Hypothalamus (tissue), 51 donors: ENCODE measurements at places on chromosomes 7 and 10.
A peak's percentile ranks its signal among the peaks of the same experiment; 100 is the strongest.

GRCh38 chr10:77236700-77237099 lies 400.9 kb downstream of the KCNMA1 start:
- DNase-seq, result no peak

DNA sequence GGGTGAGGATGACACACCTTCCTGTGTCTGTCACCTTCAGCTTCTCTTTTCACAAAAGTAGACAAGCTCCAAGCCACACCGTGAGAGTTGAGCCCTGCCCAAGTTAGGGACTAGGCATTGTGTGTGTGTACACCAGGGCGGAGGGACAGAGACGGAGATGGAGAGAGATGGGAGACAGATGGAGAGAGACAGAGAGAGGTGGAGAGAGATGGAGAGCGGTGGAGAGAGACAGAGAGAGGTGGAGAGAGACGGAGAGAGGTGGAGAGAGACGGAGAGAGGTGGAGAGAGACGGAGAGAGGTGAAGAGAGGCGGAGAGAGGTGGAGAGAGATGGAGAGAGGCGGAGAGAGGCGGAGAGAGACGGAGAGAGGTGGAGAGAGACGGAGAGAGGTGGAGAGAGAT lies 207.0 kb downstream of the DNAJB6 start:
- DNase-seq, result no peak

GRCh38 chr10:119377451-119377957 lies 165.0 kb downstream of the RGS10 start:
- DNase-seq, result no peak

- no peak for DNase-seq
These were observed 310.5 kb downstream of the GPAM start for GRCh38 chr10:111873041-111873440.

DNA sequence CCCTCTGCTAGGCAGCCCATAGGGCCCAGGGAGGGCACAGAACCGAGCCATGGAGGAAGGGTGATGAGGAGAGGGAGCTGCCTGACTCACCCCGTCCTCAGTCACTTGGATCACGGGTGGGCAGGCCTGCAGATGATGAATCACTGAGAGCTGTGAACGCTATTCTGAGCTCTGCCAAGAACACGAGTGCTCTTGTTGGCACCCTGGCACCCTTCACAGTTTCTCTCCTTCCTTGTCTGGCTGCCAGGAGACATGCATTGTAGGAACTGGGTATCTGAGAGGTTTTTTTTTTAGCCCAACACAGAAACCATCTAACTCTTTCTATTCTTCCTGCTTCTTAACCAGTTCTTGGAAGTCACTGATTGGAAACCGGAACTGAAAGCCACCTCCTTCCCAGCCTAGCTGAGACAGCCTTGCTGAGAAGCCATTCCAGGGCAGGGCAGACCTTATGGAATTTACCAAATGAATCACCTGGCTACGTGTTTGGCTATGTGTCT lies 82.1 kb downstream of the SLC37A3 start:
- peak; percentile 59 for DNase-seq

- DNase-seq, result no peak
These were observed 198.3 kb downstream of the PRKG1 start for GRCh38 chr10:51272555-51272954.

DNA sequence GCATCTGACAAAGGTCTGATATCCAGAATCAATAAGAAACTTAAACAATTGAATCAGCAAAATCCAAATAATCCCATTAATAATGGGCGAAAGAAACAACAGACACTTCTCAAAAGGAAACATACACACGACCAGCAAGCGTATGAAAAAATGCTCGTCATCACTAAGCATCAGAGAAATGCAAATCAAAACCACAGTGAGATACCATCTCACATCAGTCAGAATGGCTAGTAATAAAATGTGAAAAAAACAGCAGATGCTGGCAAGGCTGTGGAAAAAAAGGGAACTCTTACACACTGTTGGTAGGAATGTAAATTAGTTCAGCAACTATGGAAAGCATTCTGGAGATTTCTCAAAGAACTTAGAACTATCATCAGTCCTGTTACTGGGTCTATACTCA lies 496.7 kb downstream of the SH2D4B start:
- DNase-seq, result no peak

DNA sequence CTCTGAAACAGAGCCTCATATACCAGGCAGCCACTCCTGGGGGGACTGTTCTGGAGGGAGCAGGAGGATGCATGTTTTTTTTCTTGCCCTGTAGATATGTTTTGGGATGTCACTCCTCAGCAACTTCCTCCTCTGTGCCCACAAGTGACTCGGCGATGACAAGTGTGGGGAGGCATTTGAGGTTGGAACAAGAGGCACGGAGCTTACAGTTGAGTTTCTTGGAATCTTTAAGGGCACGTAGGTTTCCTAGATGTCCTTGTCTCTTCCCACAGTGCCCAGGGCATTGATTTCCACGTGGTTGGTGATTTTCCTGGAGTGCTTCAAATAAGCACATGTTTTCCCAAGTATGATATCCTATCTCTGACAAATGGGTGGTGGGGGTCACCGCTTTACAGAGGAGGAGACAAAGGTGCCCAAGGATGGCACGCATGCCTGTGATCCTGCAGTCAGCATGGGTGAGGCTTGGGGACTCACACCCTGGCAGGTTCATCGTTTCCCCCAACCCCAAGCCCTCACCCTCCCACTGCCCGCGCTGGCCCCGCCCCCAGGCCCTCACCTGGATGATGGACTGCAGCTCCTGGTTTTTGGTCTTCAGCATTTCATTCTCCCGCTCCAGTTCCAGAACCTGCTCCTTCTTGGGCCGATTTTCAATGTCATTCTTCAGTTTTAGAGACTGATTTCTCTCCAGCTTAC lies 95.2 kb upstream of the GNA12 start:
- DNase-seq, result no peak

GRCh38 chr10:26386781-26387180 lies 51.4 kb upstream of the APBB1IP start:
- DNase-seq, result no peak

GRCh38 chr7:101973130-101973529 lies 155.7 kb downstream of the CUX1 start:
- no peak for DNase-seq

- no peak for DNase-seq
These were observed 181.9 kb downstream of the CCDC3 start for GRCh38 chr10:12819656-12820055.

DNA sequence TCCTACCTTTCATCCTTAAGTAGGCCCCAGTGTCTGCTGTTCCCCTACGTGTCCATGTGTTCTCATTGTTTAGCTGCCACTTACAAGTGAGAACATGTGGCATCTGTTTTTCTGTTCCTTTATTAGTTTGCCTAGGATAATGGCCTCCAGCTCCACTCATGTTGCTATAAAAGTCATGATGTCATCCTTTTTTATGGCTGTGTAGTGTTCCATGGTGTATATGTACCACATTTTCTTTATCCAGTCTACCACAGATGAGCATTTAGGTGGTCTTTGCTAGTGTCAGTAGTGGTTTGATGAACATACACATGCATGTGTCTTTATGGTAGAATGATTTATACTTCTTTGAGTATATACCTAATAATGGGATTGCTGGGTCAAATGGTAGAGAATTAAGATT lies 146.2 kb upstream of the SLC26A5 start:
- no peak for DNase-seq

DNA sequence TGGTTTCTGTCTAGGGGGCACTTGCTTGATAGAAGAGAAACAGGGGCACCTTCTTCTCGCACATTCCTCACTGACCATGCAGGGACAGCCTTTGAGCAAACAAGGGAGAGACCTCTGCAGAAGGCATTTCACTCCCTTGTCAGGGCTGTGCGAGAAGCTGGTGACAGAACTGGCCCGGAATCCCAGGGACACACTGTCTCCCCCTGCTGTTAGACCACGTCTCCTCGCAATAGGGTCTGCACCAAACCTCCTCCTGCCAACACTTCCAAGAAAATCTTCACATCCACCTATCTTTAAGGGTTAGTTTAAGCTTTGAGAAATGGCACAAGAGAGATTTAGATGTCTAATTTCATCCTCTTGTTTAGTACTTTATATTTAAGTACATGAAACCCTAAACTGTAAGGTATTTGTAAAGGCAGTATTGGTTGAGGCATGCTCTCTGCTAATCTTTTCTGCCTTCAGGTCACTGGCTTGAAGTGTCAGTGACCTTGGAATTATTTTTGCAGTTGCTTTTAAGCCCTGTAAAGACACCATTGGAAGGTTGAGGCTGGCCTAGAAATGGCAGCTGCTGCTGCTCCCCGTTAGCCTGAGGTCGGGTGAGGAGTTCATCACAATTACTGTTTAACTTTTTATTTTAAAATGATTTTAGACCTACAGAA lies 37.0 kb downstream of the RBM20 start:
- no peak for DNase-seq

- DNase-seq, result no peak
These were observed 3.1 kb upstream of the ANTXRL start for GRCh38 chr10:46283580-46284285.

DNA sequence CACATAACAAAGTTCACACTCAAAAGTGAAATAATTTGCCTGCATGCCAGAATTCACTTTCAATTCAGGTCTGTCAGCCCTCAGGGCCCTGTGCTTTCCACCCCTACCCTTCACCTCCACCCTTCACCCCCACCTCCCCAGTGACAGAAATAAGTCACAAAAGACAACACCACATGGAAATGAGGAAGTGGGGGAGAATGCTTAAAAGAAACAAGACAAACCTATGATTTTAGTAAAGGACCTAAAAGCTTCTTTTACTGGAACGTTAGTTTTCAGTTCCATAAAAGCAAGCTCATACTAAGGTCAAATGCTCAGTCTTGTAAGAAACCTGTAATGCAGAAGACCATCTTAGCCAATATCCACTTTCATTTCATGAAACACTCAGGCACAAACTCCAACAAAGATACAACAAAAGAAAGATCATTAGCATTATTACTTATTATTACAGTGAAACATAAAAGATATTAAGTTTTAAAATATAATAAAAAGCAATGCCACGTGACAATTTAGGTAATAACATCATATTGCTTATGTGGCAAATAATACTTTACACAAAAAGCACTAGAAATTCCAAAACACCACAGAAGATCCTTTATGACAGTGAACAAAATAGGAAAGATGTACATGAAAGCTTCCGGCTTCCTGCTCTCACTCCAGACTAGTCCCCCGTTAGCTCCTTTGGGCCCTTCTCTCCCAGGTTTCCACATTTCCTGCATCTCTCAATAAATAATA lies 112.1 kb downstream of the LMBR1 start:
- no peak for DNase-seq

- DNase-seq, result no peak
These were observed 6.2 kb upstream of the TMEM243 start for GRCh38 chr7:87225696-87226095.

GRCh38 chr7:17009007-17009719 lies 127.4 kb upstream of the AGR3 start:
- no peak for DNase-seq

- DNase-seq, result no peak
These were observed 8.7 kb downstream of the GPR146 start for GRCh38 chr7:1053002-1053411.

GRCh38 chr10:70078937-70079336 lies 26.3 kb downstream of the MACROH2A2 start:
- no peak for DNase-seq

DNA sequence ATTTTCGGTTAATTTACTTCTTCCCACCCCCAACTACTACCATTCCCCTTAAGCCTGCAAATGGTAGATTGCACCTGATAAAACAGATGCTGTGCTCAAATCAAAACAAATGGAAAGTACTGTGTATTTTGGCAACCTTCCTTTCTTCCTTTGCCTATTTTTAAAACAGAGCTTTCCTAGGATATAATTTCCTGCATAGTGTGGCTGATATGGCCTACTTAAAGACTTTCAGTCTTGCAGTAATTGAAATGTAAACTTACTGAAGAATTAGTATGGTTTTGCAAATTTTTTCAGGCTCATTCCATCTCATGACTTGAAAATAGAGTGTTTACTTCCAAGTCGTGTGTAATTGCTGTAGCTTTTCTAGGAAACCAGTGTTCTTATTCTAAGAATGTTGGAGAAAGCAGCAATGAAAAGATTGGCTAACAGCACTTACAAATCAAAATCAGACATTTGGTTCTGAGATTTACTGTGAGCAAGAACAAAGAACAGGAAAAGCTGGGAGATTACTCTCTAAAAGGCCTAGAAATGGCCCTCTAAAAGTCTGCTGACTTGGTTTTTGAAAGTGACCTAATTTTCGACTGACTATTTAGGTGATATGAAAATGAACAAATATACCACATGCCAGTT lies 52.0 kb downstream of the REEP3 start:
- no peak for DNase-seq

DNA sequence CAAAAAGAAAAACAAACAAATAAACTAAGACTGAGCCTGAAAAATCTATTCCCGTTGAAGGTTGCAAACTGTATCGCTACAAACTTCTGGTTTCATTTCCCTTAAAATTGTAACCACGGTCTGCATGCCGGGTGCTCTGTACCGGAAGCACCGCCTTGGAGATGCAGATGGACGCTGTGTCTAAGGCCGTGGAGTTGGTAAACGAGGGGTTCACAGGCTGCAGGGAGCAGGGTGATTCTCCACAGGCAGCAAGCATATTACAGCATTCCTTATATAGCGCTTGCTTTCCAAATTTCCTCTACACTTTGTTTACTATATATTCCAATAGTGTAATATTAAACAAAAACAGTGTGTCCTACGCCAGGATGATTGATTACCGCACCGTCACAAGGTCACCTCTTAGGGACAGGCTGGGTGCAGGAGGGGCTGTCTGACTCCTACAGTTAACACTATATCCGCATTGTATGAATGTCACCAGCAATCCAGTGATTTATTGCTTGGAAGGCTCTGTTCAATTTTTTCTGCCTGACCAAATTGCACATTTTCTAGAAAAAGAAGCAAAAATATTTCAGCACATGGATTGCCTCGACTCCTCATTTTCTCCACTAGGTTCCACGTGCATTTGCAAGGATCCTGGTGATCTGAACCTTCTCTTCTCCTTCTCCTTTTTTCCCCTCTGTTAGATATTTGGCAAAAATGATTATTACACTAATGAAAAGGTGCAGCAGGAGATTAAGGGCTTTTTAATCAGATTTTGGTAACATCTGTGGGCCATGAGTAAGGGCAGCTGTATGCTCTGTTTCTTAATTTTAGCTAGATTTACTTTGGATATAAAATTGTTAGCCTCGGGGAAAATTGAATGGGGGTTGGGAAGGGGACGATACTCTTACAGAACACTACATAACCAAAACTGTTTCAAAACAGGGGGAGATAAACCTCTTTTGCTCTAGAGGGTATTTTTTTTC lies 325.8 kb upstream of the MGMT start:
- DNase-seq, result no peak

GRCh38 chr7:116271963-116272886 lies 61.9 kb downstream of the TES start:
- no peak for DNase-seq

- DNase-seq, result no peak
These were observed 56.1 kb downstream of the ATAD1 start for GRCh38 chr10:87761892-87762291.

- no peak for DNase-seq
These were observed 1077.1 kb upstream of the C7orf33 start for GRCh38 chr7:147513451-147513850.
